Forelimb muscle (tissue), 1 donor: ENCODE measurements at places on chromosomes 6 and 20. TPM values are rescaled to one million over a fixed set of nuclear protein-coding genes. Genes with fewer than 3 reads are reported as not detected.

GRCh38 chr6:138307816-138308730 is 69.6 kb upstream of the SMIM28 start:
- DNase-seq, result no peak

GRCh38 chr6:14804785-14805210 is 441.1 kb upstream of the JARID2 start:
- DNase-seq, result no peak

DNA sequence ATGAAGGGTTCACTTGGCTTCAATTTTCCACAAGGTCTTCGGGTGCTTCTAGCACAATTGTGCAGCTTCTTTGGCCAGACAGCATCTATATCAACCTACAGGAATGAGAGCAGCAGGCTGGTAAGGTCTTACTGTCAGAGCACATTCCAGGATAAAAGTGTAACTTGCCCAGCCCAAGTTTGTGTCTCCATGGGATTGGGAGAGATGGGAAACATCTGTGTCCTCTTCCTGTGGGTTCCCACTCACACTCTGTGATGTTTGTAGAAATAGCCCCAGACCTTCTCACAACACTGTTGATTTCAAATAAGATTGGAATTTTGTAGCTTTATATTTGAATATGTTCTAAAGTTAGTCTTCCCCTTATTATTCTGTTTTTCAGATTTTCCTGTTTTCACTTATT is 83.4 kb upstream of the RGS17 start:
- no peak for DNase-seq

DNA sequence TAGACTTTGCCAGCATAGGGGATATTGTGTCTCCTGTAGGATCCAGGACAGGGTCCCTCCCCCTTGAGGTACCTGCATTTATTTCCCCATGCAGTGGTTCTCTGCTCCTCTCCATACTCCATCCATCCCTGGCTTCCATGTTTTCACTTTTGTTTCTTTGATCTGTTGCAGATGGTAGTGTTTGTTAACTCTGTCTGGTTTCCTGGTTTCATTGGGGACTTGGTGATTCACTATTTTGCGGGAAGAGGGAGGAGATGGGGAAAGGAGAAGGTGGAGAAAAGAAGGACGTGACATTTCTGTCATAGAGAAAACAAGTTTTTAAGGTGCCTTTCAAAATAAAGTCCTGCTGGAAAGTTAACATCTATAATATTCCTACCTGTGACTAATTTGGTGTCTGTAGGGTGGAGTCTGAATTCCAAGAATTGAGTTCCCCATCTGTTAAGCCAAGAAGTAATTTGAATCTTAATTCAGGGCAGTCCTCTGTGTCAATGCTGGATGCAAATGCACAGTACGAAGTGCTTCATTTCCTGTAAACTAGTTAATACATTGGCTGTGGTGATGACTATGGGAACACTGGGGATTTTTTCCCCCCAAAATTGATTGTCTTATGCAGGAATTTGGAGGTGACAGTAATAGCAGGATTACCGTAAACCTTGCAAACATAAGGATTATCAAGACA is 6.9 kb upstream of the RNF144B start:
- no peak for DNase-seq

The KHDC1L gene
- 0.54 TPM for polyA plus RNA-seq

The PRND gene
- 44.4 TPM for polyA plus RNA-seq

GRCh38 chr6:119043265-119043664 is 35.2 kb downstream of the FAM184A start:
- DNase-seq, result no peak

The ELOVL2 gene
- 1.9 TPM for polyA plus RNA-seq

The ADGB gene
- not detected for polyA plus RNA-seq

The SPATS1 gene
- polyA plus RNA-seq, result not detected

DNA sequence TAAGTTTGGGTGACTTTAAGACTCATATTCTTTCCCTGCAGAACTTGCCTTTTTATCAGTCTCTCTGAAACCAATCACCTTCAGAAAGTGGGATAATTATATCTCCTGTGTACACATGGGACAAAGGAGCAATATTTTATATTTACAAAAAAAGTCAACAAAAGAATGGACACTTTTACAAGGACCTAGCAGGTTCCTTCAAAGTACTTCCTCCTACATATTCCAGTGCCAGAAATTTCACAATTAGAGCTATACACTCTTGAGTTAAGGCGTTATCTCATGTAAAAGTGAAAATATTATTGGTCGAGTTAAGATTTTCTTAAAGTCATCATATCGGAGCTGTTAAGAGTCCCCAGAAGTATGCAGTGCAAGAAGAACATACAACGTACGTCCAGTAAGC is 98.9 kb upstream of the MAFB start:
- DNase-seq, result no peak

The OSER1 gene
- 28.2 TPM for polyA plus RNA-seq

The CNR1 gene
- 0.32 TPM for polyA plus RNA-seq

The SLC17A5 gene
- polyA plus RNA-seq, result 14.5 TPM

DNA sequence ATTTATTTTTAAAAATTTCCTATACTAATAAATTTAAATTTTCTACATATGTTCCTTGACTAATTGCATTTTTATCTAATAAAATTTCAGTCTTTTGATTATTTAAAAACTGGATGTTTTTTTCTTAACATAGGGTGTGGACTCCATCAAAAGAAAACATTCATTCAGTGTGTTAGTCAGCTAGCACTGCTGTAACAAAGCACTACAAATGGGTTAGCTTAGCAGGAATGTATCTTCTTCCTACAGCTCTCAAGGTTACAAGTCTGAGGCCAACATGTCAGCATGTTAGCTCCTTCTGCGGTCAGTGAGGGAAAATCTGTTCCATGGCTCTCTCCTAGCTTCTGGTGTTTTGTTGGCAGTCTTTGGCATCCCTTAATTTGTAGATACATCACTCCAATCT is 32.5 kb downstream of the FRK start:
- no peak for DNase-seq

DNA sequence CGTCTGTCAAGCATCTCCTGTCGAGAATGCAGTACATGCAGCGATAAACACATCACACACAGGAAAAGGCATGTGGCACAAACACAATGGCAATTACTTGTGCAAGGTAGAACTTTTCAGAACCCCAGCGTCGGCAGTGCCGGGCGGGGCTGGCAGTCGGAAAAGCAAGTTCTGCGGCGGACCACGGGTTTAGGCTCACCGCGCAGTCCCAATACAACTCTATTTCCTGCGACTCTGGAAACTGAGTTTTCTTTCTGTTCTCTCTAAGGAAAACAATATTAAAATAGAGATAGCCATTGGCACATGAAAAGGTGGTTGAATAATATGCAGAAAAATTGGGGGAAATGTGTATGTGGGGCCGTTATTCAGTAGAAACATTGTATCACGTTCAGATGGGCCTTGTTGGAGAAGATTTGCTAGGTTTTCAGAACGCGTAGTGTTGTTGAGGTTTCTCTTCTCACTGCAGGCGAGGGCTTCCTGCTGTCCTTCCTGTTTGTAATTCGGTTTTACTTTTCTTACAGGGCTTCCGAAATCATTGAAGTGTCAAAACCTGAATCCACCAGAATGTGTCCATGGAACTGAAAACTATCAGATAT is 369.5 kb downstream of the THBS2 start:
- no peak for DNase-seq

The IL17F gene
- polyA plus RNA-seq, result not detected

The RSPO4 gene
- polyA plus RNA-seq, result 0.15 TPM

- DNase-seq, result no peak
Observed at GRCh38 chr20:12241065-12241464, 323.4 kb downstream of the BTBD3 start.

The SLC13A3 gene
- polyA plus RNA-seq, result 3.3 TPM

GRCh38 chr6:44135173-44135758 is 7.9 kb downstream of the TMEM63B start:
- DNase-seq, result no peak

The HSPA1B gene
- 48.9 TPM for polyA plus RNA-seq

The COL9A3 gene
- 6.1 TPM for polyA plus RNA-seq

DNA sequence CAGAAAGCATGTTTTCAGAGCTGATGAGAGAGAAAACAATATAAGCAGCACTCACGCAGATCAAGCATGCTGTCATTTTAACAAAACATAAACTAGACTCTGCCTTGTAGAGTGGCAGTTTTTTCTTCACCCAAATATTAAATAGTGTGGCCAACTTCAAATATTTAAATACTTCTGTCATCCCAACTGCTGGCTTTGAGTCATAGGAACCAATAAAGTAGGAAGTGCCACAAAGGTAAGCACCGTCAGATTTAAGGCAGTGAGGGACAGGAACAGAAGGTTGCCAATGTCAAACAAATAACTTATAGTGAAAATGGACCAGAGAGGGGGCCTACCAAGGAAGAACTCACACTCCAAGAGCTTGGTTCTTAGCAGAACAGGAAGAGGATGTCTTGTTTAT is 222.2 kb downstream of the PKHD1 start:
- no peak for DNase-seq

The PMEPA1 gene
- 25.8 TPM for polyA plus RNA-seq

DNA sequence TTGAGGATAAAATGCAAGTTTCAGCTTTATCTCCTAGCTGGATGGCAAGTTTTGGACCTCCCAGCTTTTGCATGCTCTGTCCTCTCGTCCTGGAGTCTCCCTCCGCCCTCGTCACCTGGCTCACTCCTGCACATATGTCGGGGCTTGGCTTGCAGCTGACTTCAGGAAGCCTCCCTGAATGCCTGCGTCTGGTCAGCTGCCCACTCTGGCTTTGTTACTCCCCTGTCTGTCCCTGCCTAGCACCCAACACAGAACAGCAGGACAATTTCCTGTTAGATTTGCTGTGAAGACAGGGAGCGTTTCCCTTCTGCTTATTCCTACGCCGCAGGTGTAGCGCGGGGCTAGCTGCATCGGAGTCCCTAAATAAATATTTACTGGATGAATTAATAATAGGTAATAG is 5.4 kb downstream of the JPH2 start:
- DNase-seq, result no peak

- no peak for DNase-seq
Observed at GRCh38 chr6:69974193-69974592, 107.8 kb downstream of the COL19A1 start.

GRCh38 chr20:37973059-37973910 is 60.0 kb downstream of the TTI1 start:
- no peak for DNase-seq

GRCh38 chr20:38355161-38356012 is 9.1 kb downstream of the LBP start:
- no peak for DNase-seq

GRCh38 chr6:165726965-165727381 is 63.9 kb upstream of the PDE10A start:
- DNase-seq, result no peak

The BACH2 gene
- 4.9 TPM for polyA plus RNA-seq

- no peak for DNase-seq
Observed at GRCh38 chr6:52499681-52500236, 77.1 kb downstream of the TRAM2 start.

- DNase-seq, result no peak
Observed at GRCh38 chr20:23226612-23227265, 123.9 kb upstream of the NXT1 start.

The CLPSL2 gene
- not detected for polyA plus RNA-seq

DNA sequence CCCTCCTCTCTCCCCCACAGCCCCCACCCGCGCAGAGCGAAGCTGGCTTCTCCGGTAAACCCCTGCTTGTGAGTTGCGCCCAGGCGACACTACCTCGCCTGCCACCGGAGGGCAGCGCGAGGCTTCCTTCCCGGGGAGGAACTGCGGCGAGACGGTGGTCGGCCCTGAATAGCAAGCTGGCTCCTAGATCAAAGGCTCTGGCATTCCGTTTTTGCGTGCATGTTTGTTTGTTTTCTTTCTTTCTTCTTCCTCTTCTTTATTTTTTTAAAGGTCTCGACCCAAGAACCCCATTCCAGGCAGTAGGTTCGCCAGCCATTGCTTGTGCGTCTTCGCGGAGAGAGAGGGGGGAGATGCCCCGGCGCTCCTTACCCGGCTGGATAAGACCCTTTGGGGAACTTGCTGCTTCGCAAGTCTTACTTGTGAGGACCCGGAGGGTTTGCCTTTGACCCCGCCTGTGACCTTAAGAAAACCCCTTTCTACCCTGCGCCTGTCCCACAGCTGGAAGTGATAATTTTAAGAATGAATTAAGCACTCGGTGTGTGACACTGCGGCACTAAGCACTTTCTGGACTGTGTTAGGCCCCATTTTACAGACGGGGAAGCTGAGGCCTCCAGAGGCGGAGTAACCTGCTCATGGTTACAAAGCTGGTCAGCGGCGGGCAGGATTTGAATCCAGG is 92.7 kb upstream of the SIRPA start:
- DNase-seq, result peak; percentile 9

The MAK gene
- 0.51 TPM for polyA plus RNA-seq

GRCh38 chr6:168415098-168415992 is 25.6 kb upstream of the SMOC2 start:
- DNase-seq, result no peak

GRCh38 chr6:85364344-85364743 is 85.5 kb upstream of the NT5E start:
- no peak for DNase-seq

The GGTLC1 gene
- not detected for polyA plus RNA-seq

- no peak for DNase-seq
Observed at GRCh38 chr6:106070636-106071035, 15.5 kb upstream of the PRDM1 start.
